Hypothalamus (tissue), 51 donors: ENCODE measurements at places on chromosomes 3 and 15.

GRCh38 chr3:194731506-194732073 is 45.9 kb downstream of the FAM43A start:
- DNase-seq: no peak

- no peak for DNase-seq
Measured at GRCh38 chr15:43516801-43517353, 531 bp upstream of the MAP1A start.

DNA sequence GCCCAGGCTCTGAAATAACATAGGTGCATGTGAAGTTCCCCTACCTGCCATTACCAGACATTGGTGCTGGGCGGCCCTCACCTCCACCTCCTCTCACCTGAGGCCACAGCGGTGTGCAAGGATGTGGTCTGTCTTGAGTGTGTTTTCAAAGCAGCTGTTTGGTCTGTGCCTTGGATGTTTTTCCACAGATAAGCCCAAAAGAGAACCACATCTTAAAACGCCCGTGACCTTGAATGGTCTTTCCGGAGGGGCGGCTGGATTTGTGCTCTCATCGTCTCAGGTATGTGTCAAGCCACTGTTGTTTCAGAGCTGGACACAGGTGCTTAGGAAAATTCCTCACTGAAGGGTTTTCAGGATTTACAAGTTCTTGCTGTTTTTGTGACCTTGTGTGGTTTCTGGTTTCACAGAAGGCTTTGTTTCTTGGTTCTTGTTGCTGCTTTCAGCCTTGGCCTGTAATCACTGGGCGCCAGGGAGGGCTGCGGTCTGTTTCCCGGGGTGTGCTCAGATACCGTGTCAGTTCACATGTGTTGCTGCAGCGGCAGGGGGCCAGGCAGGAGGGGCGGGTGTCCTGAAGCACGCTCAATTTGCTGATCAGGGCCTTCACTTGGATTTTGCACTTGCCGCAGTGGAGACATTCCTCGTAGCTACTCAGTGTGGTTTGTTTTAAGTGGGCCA is 128.4 kb downstream of the IGF1R start:
- no peak for DNase-seq

DNA sequence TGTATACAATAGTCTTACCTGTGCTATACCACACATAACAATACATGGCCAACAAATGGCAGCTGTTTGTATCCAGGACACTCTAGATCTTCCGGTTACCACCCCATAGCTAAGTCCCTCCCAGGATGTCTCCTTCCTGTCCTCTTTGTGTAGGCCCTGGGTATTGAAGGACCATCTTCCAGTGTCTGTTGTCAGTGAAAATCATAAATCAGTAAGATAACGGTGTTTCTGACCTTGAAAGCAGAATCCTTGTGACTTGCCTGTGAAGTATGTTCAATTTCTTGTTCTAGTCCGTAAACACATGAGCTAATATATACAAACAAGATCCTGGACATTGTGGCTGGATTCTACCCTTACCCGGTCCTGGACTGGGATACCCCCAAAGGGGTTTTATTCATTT is 462.8 kb downstream of the NTRK3 start:
- DNase-seq: no peak

GRCh38 chr15:75809986-75810750 is 33.1 kb upstream of the UBE2Q2 start:
- DNase-seq: no peak

GRCh38 chr3:145145461-145145860 is 1015.5 kb downstream of the PLOD2 start:
- DNase-seq: no peak
